ENCODE measurements at places on chromosomes 1 and 21. TPM values are rescaled to one million over a fixed set of nuclear protein-coding genes. Genes with fewer than 3 reads are reported as not detected.

Gene TMEM269
- under 0.01 TPM for total RNA-seq

Gene DNAJC28
- 4.0 TPM for total RNA-seq

Gene ADGRB2
- 7.4 TPM for total RNA-seq

- no peaks in the 10 kb centered on the region for H3K27me3 ChIP-seq
- H3K4me3 ChIP-seq, result no peak overlapping the region
- peak overlapping the region; percentile 4 for H3K27ac ChIP-seq
- H3K36me3 ChIP-seq, result peaks cover 47% of the 10 kb centered on the region
- peaks cover 54% of the 10 kb centered on the region for H3K4me1 ChIP-seq
- DNase-seq, result peak; percentile 86
Measured at GRCh38 chr21:44865561-44866280, 7.8 kb downstream of the PTTG1IP start.

DNA sequence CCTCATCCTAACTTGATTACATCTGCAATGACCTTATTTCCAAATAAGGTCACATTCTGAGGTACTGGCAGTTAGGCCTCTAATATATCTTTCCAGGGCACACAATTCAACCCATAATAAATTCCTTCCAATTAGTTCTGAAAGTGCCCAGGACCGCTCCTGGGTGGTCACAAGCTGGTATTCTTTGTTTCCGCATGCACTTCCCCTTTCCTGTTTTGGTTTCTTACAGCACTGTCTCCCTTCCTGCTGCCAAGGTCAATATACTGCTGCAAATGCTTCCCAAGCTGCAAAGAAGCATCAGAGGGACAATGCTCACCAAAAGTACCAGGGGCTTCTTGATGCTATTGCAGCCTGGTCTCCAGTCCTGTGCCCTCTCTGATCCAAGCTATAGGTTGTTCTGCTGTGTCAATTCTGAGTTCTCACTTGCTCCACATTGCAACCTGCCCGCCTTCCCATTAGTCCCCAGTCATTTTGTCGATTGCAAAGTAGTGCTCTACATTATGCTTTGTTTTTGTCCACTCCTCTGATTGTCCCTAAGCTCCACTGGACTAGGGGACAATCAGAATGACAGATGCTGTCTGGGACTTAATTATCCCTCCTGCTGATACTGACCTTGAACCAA is 13.9 kb upstream of the XPR1 start:
- no peaks in the 10 kb centered on the region for H3K27me3 ChIP-seq
- no peaks in the 10 kb centered on the region for H3K36me3 ChIP-seq
- H3K4me1 ChIP-seq, result peaks cover 10% of the 10 kb centered on the region
- H3K4me3 ChIP-seq, result no peak overlapping the region

DNA sequence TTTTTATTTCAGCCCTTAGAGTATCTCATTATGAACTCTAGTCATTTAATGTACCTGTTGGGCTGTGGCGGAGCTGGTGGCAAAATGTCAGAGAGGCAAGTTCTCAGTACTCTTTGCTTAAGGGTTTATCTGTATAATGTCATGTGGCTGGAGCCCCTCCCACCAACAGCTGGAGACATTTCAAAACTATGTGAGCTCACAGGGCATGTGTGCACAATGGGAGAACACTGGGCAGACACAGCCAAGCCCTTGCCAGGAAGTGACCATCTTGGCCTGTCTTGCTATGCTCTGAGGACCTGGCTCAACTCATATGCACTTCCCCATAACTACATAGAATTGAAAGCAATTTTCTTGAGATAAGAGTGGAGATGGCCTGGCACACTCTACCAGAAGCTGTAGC is 296.4 kb downstream of the PTPRU start:
- no peak overlapping the region for H3K4me3 ChIP-seq
- no peaks in the 10 kb centered on the region for H3K27me3 ChIP-seq
- no peaks in the 10 kb centered on the region for H3K36me3 ChIP-seq
- no peaks in the 10 kb centered on the region for H3K4me1 ChIP-seq
- DNase-seq, result no peak
- no peak overlapping the region for H3K27ac ChIP-seq

GRCh38 chr1:92980732-92981647 is 19.7 kb upstream of the DIPK1A start:
- no peak overlapping the region for H3K27ac ChIP-seq
- H3K4me3 ChIP-seq, result no peak overlapping the region
- peaks cover 3% of the 10 kb centered on the region for H3K27me3 ChIP-seq
- H3K36me3 ChIP-seq, result no peaks in the 10 kb centered on the region

DNA sequence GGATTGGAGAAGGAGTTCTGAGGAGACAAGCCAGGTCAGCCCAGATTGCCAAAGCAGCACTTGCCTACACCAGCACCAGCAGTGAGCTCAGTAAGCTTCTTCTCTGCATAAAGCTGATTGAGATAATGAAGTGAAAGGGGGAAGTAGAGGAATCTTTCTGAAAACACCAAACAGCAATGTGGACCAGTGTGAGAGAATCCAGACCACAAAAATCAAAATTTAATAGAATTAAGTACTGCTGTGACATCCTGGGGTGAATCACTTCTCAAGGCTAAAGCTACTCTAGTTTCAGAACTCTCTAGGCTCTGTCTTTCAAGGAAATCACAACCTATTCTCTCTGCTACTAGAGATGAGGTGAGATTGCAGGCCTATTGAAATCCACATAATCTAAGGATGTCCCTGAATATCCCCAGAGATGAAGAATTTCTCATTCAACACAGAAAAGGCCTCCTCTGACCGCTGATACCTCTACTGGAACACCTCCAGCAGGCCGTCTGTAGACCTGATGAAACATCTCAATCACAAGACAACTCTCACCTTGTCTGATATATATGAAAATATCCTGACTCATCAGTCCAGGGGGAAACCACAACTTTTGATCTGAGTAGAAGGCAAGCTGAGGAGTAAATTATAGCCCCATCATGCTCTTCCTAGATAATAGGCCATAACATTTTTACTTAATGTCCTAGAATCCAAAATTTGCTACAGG is at the start of gene FCRL4:
Gene FCRL4 (minus strand): TSS at position 127 of the 709 bp plus-strand sequence. CDS start 141 bp downstream, outside the sequence.
- no peak within 1 kb of the TSS for H3K4me3 ChIP-seq
- no peak for DNase-seq
- no peaks in the 10 kb centered on the region for H3K27me3 ChIP-seq
- no peaks in the 10 kb centered on the region for H3K4me1 ChIP-seq

- peaks cover 39% of the 10 kb centered on the region for H3K27me3 ChIP-seq
- H3K4me3 ChIP-seq, result no peak overlapping the region
- H3K27ac ChIP-seq, result no peak overlapping the region
- H3K4me1 ChIP-seq, result no peaks in the 10 kb centered on the region
Measured at GRCh38 chr1:217139513-217139912, 416.3 kb upstream of the ESRRG start.
